ENCODE measurements at places on chromosomes 5 and 9.

DNA sequence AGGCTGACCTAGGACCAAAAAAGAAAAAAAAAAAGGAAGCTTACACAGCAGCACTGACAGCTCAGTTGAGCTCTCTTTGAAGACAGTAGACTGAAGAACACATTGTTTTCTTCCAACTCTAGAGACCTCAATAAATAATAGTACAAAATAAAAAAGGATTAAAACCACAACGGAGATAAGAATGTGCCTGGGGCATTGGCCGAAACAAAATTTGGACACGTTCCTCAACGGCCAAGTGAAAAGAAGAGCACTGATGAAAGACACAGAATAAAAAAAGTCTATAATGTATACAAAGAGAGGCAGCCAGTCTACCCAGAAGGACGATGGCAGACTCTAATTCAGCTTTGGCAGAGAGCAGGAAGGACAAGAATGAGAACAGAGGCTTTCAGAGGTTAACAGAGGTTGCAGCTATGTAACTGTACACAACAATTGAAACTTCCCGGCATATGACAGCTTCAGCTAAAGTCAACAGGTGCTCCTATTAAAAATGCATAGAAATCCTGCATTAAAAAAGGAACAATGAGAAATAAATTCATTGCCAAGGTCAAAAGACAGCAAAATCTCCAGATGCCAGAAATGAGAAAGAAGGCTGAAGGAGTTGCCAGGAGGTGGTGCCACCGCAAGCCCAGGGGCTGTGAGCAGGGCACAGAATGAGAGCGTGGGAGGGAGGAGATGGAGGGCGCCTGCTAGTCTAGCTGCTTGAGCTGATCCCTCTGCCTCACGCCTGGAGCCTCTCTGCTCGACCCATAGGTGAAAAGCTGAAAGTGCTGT, 113.9 kb downstream of the DCP2 start:
- no peak for DNase-seq

DNA sequence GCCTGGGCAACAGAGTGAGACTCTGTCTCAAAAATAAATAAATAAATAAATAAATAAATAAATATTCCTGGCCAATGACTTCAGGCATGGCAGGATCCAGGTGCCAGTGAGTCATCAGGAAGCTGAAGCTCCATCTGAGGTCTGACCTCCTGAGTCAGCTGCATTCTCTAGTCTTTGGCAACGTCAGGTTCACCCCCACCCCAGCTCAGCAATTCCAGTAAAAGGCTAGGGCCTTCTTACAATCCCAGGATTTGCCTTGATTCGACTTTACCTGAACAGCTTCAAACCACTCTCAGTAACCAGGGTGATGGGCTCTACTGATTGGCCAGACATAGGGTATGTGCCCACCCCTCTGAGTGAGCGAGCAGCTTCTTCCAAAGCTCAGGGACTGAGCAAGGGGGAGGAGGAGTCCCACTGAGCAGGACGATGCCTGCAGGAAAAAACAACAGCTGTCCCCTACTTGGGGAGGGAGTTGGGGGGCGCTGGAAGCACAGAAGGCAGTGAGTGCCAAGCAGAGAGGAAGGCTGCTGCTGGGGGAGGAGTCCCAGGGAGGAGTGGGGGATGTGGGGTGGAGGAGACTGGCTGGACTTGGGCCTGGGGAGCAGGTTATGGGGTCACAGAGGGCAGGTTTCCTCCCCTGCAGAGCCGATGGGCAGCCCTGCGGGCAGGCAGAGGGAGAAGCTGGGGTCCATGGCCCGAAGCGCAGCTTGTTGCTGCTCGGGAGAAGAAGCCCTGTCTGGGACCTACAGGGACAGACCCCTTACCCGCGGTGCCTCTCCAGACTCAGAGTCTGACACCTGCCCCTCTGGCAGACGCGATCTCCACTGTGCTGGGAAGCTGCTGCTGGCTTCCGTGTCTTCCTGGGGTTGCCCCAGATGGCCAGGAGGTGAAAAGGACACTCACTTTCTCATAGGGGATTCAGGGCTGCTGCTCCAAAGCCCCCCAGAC, 25.9 kb upstream of the UNC5A start:
- no peak for DNase-seq

GRCh38 chr5:93589152-93589828, 6.3 kb downstream of the NR2F1 start:
- peak; percentile 60 for DNase-seq

- DNase-seq, result no peak
Measured at GRCh38 chr5:9712506-9712905, 82.4 kb upstream of the TAS2R1 start.

GRCh38 chr5:103260951-103261350, 2.4 kb downstream of the MACIR start:
- DNase-seq, result no peak
